Upper lobe of left lung (tissue), 6 donors: ENCODE measurements at places on chromosomes 11 and 22. TPM values are rescaled to one million over a fixed set of nuclear protein-coding genes. Genes with fewer than 3 reads are reported as not detected.
A peak's percentile ranks its signal among the peaks of the same experiment; 100 is the strongest.

GAL3ST1 gene
- total RNA-seq = 8.4 TPM

PDGFD gene
- 2.7 TPM for total RNA-seq

BTG4 gene
- total RNA-seq = not detected

- no peak overlapping the region for H3K27ac ChIP-seq
- no peaks in the 10 kb centered on the region for H3K4me1 ChIP-seq
- H3K36me3 ChIP-seq = no peaks in the 10 kb centered on the region
- H3K4me3 ChIP-seq = no peak overlapping the region
Observed at GRCh38 chr11:5380740-5381342, 2.8 kb upstream of the OR51M1 start.

GRCh38 chr11:118846181-118846935 is 37.3 kb upstream of the CXCR5 start:
- no peaks in the 10 kb centered on the region for H3K36me3 ChIP-seq
- H3K4me3 ChIP-seq = no peak overlapping the region
- no peaks in the 10 kb centered on the region for H3K4me1 ChIP-seq
- no peak overlapping the region for H3K27ac ChIP-seq
- no peak for DNase-seq

DNA sequence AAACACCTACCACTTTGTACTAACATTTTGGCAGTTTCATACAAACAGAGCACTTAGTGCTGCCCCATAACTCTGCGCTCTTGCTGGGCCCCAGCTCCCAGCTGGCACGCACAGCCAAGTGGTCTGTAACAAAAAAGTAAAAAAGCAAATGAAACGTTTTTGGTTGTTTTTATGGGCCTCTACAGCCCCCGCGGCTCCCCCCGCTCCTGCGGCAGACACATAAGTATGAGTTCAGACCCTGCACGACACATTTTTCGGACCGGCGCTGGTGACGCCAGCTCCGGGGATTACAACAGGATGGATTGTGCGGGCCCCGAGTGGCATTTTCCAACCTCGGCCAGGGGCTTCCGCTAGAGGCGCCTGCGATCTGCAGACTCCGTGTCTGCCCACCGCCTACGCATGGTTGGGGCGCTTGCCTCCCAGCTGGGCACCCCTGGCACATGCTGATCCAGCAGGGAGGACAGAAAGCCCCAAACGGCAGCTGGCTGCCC is 418.2 kb downstream of the SOX6 start:
- H3K36me3 ChIP-seq = no peaks in the 10 kb centered on the region
- no peaks in the 10 kb centered on the region for H3K27me3 ChIP-seq
- H3K4me3 ChIP-seq = no peak overlapping the region
- H3K27ac ChIP-seq = no peak overlapping the region
- no peaks in the 10 kb centered on the region for H3K4me1 ChIP-seq

DNA sequence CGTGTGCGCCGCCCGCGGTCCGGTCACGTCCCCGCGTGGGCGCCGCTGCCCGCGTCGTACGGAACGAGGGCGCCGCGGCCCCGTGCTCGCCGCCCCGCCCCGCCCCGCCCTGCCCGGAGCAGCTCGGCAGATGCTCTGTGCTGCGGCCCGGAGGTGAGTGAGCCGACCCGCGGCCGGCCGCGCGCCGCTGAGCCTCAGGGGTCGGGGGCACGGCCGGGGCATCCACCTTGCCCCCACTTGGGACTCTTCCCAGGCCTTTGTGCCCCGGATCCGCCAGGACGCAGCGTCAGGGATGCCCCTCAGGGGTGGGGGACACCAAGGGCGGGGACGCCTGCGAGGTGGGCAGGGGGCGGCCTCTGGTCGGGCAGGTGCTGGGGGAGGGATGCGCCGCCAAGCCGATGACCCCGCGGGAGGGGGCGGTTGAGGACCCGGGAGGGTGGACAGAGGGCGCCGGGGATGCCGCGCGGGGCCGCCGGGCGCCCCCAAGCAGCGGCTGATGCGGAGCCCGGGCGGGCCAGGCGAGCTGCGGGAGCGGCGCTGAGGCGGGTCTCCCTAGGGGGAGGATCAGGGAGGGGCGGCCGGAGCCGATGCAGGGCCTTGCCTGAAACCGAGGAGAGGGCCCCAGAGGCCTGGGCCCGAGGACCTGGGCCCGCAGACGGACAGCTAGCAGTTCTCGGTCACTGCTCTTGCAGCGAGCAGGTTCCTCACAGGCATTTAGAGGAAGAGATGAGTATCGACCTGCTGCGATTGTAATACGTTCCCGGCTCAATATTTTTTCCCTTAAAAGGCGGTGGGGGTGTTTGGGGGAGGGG is at the start of gene GNAZ:
Gene GNAZ, plus strand, starts transcription at position 102 of the 812 bp plus-strand sequence. CDS start 25,177 bp downstream, outside the sequence.
- H3K4me3 ChIP-seq = peak within 1 kb of the TSS; percentile 55
- H3K27ac ChIP-seq = no peak within 1 kb of the TSS
- H3K27me3 ChIP-seq = peaks cover 6% of the 10 kb centered on the region
- peak; percentile 85 for DNase-seq
- H3K4me1 ChIP-seq = peaks cover 25% of the 10 kb centered on the region

- no peaks in the 10 kb centered on the region for H3K36me3 ChIP-seq
- DNase-seq = no peak
- H3K4me1 ChIP-seq = no peaks in the 10 kb centered on the region
- no peaks in the 10 kb centered on the region for H3K27me3 ChIP-seq
- no peak overlapping the region for H3K27ac ChIP-seq
- no peak overlapping the region for H3K4me3 ChIP-seq
Observed at GRCh38 chr11:115665958-115666357, 161.7 kb upstream of the CADM1 start.

- no peaks in the 10 kb centered on the region for H3K4me1 ChIP-seq
- DNase-seq = no peak
- no peak overlapping the region for H3K27ac ChIP-seq
- no peaks in the 10 kb centered on the region for H3K36me3 ChIP-seq
- no peak overlapping the region for H3K4me3 ChIP-seq
Observed at GRCh38 chr11:71566081-71566620, 788 bp downstream of the KRTAP5-10 start.

GRCh38 chr11:2755071-2755470 is 55.3 kb upstream of the KCNQ1OT1 start:
- H3K27me3 ChIP-seq = no peaks in the 10 kb centered on the region
- H3K36me3 ChIP-seq = no peaks in the 10 kb centered on the region

DNA sequence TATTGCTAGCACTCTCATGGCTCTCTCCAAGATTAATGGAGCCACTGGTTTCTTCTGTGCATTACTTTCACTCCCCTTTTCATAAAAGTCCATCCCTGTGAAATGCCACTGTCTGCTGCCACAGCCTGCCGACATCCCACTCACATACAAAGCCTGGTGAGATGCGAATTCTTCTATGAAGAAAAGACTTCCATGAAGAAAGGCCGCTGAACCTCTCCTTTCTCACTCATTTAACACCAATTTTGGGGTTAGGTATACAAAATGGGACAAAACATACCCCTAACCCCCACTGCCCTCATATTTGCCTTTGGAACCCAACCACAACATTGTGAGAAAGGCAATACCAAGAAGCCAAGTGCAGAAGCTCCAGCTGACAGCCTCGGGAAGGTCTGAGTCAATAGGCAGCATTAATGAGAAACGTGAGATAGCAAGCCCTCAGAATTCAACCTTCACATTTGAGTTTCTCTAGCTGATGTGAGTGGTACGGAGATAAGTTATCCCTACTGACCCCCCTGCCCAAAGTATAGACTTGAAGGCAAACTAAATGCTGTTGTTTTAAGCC is 156.4 kb downstream of the ATG16L2 start:
- H3K4me1 ChIP-seq = peaks cover 10% of the 10 kb centered on the region
- no peak overlapping the region for H3K27ac ChIP-seq
- H3K36me3 ChIP-seq = no peaks in the 10 kb centered on the region
- no peak for DNase-seq
- H3K4me3 ChIP-seq = no peak overlapping the region

- no peak overlapping the region for H3K4me3 ChIP-seq
- H3K36me3 ChIP-seq = no peaks in the 10 kb centered on the region
- no peaks in the 10 kb centered on the region for H3K27me3 ChIP-seq
- DNase-seq = no peak
- peak overlapping the region; percentile 44 for H3K27ac ChIP-seq
Observed at GRCh38 chr11:34243600-34244464, 114.0 kb downstream of the ABTB2 start.

DNA sequence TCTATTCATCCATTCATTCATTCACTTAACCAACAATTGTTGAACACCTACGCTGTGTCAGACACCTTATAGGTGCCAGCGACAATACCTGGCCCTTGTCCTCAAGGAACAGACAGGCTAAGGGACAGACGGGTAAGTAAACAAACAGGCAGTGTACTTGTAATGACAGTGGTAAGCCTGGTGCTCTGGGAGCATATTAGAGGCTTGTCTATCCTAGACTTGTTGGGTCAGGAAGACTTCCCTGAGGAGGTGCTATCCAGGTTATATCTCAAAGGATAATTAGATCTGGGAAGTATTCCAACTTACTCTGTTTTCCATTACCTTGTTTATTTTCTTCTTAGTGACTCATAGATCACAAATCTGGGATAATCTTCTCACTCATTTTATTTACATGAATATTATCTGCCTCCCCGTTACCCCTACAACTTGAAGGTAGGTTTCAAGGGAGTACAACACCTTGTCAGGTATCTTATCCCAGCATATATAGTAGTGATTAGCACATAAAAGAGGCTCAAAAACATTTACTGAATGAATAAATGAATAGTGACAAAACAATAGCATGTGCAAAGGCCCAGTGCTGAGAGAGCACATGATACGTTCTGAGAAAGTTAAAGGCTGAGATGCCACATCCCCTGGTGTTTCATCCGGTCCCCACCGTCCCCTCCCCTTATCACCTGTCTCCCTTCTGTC is 75.3 kb upstream of the NCAM1 start:
- no peak overlapping the region for H3K4me3 ChIP-seq
- H3K27me3 ChIP-seq = no peaks in the 10 kb centered on the region
- no peak overlapping the region for H3K27ac ChIP-seq
- no peaks in the 10 kb centered on the region for H3K36me3 ChIP-seq
- H3K4me1 ChIP-seq = no peaks in the 10 kb centered on the region

DNA sequence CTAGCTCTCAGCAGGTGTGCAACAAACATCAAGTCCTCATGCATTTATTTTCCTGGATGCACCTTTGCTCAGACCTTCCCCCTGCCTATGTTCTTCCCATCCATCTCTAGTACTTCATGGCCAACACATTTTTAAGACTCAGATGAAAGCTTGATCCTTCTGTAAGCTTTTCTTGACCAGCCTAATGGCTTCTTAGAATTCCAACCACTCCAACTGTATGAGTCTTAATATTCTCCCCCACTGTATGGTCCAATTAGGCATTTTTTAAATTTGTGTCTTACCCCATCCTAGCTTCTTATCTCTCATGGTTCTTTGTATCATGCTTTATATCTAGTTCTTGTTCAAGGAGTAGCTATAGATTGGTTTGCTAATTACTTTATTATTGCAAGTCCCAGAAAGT is 44.8 kb downstream of the TENM4 start:
- no peaks in the 10 kb centered on the region for H3K27me3 ChIP-seq
- no peaks in the 10 kb centered on the region for H3K36me3 ChIP-seq
- no peaks in the 10 kb centered on the region for H3K4me1 ChIP-seq
- no peak for DNase-seq

GRCh38 chr22:46286006-46286405 is 10.7 kb upstream of the GTSE1 start:
- no peaks in the 10 kb centered on the region for H3K27me3 ChIP-seq
- H3K4me1 ChIP-seq = peaks cover 16% of the 10 kb centered on the region
- H3K4me3 ChIP-seq = no peak overlapping the region
- DNase-seq = no peak

GRCh38 chr11:66842501-66842895 is 743 bp upstream of the RCE1 start:
- DNase-seq = peak; percentile 16
- no peaks in the 10 kb centered on the region for H3K27me3 ChIP-seq
- peaks cover 31% of the 10 kb centered on the region for H3K4me1 ChIP-seq
- H3K27ac ChIP-seq = peak overlapping the region; percentile 99
- peak overlapping the region; percentile 74 for H3K4me3 ChIP-seq
- H3K36me3 ChIP-seq = peaks cover 9% of the 10 kb centered on the region

DNA sequence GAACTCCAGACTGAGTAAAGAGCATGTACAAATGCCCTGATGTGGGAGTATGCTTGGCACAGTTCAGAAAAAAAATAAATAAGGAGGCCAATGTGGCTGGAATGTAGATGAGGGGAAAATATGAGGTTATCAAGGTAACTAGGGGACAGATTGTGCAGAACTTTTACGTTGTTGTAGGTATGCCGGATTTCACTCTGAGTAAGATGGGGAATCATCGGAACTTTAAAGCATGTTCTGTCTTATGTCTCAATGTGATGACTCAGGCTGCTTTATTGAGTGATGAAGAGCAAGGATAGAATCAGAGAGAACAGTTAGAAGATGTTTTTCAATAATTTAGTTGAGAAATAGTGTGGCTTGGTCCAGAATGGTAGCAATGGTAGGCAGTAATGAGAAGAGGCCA is 130.4 kb downstream of the C11orf87 start:
- no peaks in the 10 kb centered on the region for H3K36me3 ChIP-seq
- H3K4me3 ChIP-seq = no peak overlapping the region
- no peak for DNase-seq
- no peak overlapping the region for H3K27ac ChIP-seq
- H3K4me1 ChIP-seq = no peaks in the 10 kb centered on the region

GRCh38 chr11:3221408-3222002 is 2.9 kb upstream of the MRGPRG start:
- no peak overlapping the region for H3K27ac ChIP-seq
- H3K4me1 ChIP-seq = no peaks in the 10 kb centered on the region
- no peaks in the 10 kb centered on the region for H3K27me3 ChIP-seq
- DNase-seq = no peak

DNA sequence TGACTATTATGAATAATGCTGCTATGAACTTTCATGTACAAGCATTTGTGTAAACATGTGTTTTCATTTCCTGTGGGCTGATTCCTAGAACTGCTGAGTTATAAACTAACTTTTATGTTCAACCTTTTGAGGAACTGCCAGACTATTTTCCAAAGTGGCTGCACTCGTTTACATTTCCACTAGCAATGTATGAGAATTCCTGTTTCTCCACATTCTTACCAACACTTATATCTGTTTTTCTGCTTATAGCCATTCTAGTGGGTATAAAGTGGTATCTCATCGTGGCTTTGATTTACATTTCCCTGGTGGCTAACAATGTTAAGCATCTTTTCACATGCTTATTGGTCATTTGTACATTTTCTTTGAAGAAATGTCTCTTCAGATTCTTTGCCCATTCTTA is 35.2 kb upstream of the SCUBE2 start:
- no peaks in the 10 kb centered on the region for H3K4me1 ChIP-seq
- no peak overlapping the region for H3K4me3 ChIP-seq
- no peaks in the 10 kb centered on the region for H3K36me3 ChIP-seq
- no peak overlapping the region for H3K27ac ChIP-seq
- H3K27me3 ChIP-seq = no peaks in the 10 kb centered on the region
- DNase-seq = no peak

DNA sequence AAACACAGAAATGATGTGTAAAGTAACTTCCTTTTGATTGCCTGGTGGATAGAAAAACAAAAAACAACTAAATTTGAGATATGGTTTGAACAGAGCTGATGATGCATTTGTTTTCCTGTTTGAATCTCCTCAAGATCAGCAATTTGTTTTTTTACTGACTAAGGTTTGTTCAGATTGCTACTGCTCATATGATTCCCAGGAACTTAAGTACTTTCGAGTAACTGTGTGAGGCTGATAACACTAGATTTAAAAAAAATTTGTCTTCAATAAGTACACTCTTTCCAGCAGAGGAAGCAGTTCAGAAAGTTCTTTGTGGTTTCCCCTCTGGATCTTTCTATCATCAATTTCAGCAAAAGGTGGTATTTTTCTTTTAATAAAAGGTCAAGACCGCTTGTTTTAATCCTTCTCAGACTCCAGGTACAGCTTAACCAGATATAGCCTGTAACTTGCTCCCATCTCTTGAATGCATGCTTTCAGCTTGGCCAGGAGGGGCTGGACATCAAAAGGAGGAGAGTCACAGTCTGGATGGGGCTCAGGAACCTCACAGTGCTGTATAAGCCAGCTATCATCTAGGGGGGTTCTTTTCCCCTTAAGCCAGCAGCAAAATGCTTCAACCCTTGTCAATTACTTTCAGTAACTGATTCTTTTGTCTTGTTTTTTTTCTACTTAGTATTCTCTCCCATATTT is 12.3 kb upstream of the MS4A6E start:
- no peak overlapping the region for H3K4me3 ChIP-seq
- no peaks in the 10 kb centered on the region for H3K36me3 ChIP-seq
- no peak overlapping the region for H3K27ac ChIP-seq
- H3K27me3 ChIP-seq = no peaks in the 10 kb centered on the region
- DNase-seq = no peak
